ENCODE measurements at places on chromosomes 1 and 21. TPM values are rescaled to one million over a fixed set of nuclear protein-coding genes. Genes with fewer than 3 reads are reported as not detected.
A peak's percentile ranks its signal among the peaks of the same experiment; 100 is the strongest.

- DNase-seq, result no peak
Measured at GRCh38 chr1:200737647-200738291, 924 bp upstream of the CAMSAP2 start.

DNA sequence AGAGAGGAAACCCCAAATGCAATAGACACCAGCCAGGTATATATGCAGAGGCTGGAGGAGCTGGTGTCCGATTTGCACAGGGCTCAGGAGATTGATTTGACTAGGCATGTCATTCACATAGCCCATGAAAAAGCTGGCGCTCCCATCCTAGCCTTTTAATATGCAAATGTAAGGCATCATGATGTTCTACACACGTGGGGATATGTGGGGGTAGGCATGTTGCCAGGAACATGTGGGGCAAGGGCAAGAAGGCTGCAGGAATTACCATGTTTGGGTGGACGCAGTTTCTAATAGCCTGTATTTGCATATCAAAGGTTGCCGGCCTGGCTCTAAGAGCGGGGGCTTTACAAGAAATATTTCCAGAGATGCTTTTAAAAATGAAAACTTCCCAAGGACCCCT is 11.7 kb upstream of the SH3GLB1 start:
- no peak for DNase-seq

DNA sequence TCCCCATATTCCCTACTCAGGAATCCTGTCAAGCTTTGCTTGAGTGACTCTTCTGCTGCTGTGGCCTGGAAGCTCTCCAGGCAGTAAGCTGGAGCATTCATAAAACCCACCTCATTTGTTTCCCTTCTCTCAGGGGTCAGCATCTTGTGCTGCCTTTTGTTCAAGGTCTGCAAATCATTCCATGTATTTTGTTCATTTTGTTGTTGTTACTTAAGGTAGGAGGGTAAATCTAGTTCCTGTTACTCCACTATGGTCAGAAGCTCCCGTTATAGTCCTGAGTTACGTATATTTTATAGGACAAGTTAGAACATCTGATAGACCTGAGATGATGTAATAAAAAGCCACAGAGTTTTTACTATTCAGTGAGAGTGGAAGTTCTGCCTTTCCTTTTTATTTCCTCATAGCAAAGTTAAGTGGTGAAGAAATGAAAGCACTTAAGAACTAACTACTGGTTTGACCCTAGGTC is 9.9 kb downstream of the SYNJ1 start:
- DNase-seq, result peak; percentile 58

- no peak for DNase-seq
Measured at GRCh38 chr1:225467193-225468020, 39.6 kb upstream of the LBR start.

DNA sequence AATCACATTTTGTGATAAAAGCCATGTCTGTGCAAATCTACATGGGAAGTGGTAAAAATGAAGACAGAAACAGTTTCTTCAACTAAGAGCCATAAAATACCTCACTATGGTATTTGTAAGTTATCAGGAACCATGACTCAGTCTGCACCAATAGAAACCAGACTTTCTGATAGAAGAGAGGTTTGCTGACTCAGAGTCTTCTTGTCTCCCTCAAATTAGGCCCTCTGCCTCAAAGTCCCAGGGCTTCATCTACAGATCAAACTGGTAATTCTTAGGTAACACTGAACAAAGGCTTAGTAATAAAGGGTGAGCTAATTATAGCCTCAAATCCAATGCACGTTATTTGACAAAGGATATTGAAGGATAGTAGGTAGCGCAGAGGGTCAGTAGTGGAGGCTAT is 30.9 kb upstream of the SSX2IP start:
- DNase-seq, result no peak

GRCh38 chr1:12230549-12231275 is 882 bp downstream of the VPS13D start:
- DNase-seq, result peak; percentile 46

Gene SSR2
- total RNA-seq, result 314 TPM

Gene SMAP2
- 9.4 TPM for total RNA-seq

Gene LCE3E
- total RNA-seq, result not detected

Data from neural progenitor cell (in vitro differentiated cells).